ENCODE measurements at places on chromosomes 1 and 21. TPM values are rescaled to one million over a fixed set of nuclear protein-coding genes. Genes with fewer than 3 reads are reported as not detected.

SYT6 gene
- total RNA-seq: 3.5 TPM

KCNH1 gene
- 0.21 TPM for total RNA-seq

KCND3 gene
- 0.61 TPM for total RNA-seq

GRCh38 chr1:205287767-205288559 is 33.6 kb downstream of the NUAK2 start:
- no peak for DNase-seq

- DNase-seq: no peak
Observed at GRCh38 chr1:58649555-58649954, 50.3 kb downstream of the MYSM1 start.

DNA sequence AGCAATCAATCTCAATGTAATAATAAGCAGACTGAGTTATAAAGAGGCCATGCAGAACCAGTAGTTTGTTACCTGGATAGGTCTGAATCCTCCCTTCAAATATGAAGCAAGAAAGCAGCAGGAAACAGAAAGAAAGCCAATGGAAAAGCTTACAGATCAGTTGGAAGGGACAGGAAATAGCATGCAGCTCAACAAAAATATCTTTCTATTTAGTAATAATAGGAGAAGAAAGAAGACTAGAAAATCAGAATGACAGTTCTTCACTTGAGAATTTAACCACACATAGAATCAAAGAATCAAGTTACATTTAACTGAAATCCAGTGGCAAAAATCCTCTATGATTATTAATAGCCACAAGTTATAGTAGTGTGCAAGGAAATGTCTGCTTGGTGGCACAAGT is 194.4 kb downstream of the EIF4G3 start:
- DNase-seq: no peak

DNA sequence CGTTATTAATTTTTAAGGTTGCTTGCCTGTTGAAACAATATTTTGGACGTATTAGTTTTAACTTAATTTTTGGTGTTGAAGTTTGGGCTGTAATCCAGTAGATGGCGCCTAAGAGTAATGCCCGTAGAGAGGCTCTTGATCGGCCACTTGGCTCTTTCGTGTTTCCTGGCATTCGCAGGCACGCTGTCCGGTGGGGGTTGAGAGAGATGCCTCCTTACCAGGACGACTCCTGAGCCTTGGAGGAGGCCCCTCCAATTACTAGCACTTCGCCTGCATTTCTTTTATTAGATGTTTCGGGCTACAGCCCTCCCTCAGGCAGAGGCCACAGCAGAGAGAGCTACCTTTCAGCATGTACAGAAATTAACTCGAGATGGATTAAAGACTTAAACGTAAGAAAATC is 12.0 kb downstream of the OR2M4 start:
- no peak for DNase-seq

- no peak for DNase-seq
Observed at GRCh38 chr1:47579809-47580208, 142.0 kb downstream of the FOXD2 start.
